ENCODE measurements at places on chromosomes 7 and 10. TPM values are rescaled to one million over a fixed set of nuclear protein-coding genes. Genes with fewer than 3 reads are reported as not detected.

ZSCAN25 gene
- total RNA-seq = 26.8 TPM

ANKRD61 gene
- 0.47 TPM for total RNA-seq

PIK3CG gene
- 50.5 TPM for total RNA-seq

GRCh38 chr10:129538236-129538635 is 71.2 kb downstream of the MGMT start:
- no peak overlapping the region for H3K4me3 ChIP-seq
- no peaks in the 10 kb centered on the region for H3K27me3 ChIP-seq
- DNase-seq = no peak
- no peak overlapping the region for H3K27ac ChIP-seq
- H3K36me3 ChIP-seq = peaks cover 7% of the 10 kb centered on the region
- H3K4me1 ChIP-seq = no peaks in the 10 kb centered on the region

DNA sequence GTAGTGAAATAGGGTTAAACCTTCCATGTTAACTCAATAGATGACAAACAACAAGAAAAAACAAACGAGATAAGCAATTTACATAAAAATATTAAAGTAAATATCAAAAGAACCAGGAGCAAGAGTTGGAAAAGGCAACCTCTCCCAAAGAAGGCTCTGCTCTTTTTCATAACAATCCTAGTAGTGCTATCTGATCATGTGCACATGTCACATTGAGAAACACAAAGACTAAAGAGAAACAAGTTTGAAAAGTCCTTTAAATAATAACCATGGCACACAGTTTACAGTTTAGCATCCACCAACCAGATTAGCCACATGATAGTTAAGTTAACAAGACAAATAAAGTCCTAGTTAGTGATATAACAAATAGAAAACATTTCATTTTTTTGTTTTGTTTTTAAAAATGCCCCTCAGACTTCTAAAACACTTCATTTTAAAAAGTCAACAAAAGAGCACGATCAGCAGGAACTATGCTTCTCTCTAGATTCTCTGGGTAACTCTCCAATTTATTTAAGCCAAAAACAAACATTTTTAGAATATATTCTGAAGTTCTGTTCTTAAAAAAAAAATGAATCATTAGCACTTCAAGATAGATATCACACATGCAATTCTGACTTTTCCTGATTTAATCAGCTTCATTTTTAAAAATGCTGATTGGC is 110.4 kb downstream of the PARD3 start:
- no peak for DNase-seq
- H3K4me1 ChIP-seq = peaks cover 5% of the 10 kb centered on the region
- H3K27me3 ChIP-seq = peaks cover 3% of the 10 kb centered on the region
- no peaks in the 10 kb centered on the region for H3K36me3 ChIP-seq
- H3K4me3 ChIP-seq = no peak overlapping the region

GRCh38 chr7:5824297-5824610 is 42.8 kb upstream of the RNF216 start:
- H3K4me3 ChIP-seq = peak overlapping the region; percentile 72
- peaks cover 22% of the 10 kb centered on the region for H3K4me1 ChIP-seq
- no peaks in the 10 kb centered on the region for H3K36me3 ChIP-seq
- H3K27me3 ChIP-seq = no peaks in the 10 kb centered on the region
- peak overlapping the region; percentile 92 for H3K27ac ChIP-seq

- no peak overlapping the region for H3K27ac ChIP-seq
- no peaks in the 10 kb centered on the region for H3K4me1 ChIP-seq
- H3K27me3 ChIP-seq = no peaks in the 10 kb centered on the region
Observed at GRCh38 chr7:21099955-21100354, 313.3 kb upstream of the SP8 start.

- H3K4me1 ChIP-seq = peaks cover 19% of the 10 kb centered on the region
- no peak overlapping the region for H3K4me3 ChIP-seq
- DNase-seq = peak; percentile 80
- H3K27me3 ChIP-seq = no peaks in the 10 kb centered on the region
- H3K36me3 ChIP-seq = peaks cover 7% of the 10 kb centered on the region
- peak overlapping the region; percentile 56 for H3K27ac ChIP-seq
Observed at GRCh38 chr10:102796407-102797176, 40.6 kb downstream of the CYP17A1 start.

DNA sequence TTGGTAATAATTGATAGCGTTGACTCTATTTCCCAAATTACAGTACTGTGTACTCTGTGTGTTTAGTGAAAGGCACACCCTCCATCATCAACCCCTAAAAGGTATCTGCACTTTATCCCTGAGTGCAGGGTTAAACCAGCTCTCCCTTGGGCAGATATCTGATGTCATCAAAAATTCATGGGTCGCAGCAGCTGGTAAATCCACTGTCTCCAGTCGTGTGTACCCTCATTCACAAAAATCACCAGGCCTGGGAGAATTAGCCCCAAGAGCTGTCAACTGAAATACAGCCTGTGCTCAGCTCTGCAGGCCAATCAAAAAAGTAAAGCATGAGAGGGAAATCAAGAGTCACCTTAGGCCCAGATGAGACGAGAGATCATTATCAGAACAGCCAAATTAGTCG is 103.7 kb downstream of the HIP1 start:
- peaks cover 2% of the 10 kb centered on the region for H3K27me3 ChIP-seq
- no peaks in the 10 kb centered on the region for H3K36me3 ChIP-seq
- H3K4me1 ChIP-seq = peaks cover 9% of the 10 kb centered on the region
- DNase-seq = no peak
- no peak overlapping the region for H3K4me3 ChIP-seq

GRCh38 chr7:44445986-44446671 is 44.3 kb downstream of the NUDCD3 start:
- H3K27me3 ChIP-seq = no peaks in the 10 kb centered on the region
- H3K4me3 ChIP-seq = no peak overlapping the region
- no peak overlapping the region for H3K27ac ChIP-seq
- peaks cover 22% of the 10 kb centered on the region for H3K4me1 ChIP-seq
- DNase-seq = no peak

Measured in activated CD8-positive, alpha-beta memory T cell treated with anti-CD3 and anti-CD28 coated beads, Interleukin-2, amount 10 ng/mL, durations not matched to agents 7 days and 5 days (primary cell).